ENCODE measurements at places on chromosomes 12 and 14. TPM values are rescaled to one million over a fixed set of nuclear protein-coding genes. Genes with fewer than 3 reads are reported as not detected.

Gene APOF
- not detected for total RNA-seq

Gene ENDOU
- total RNA-seq: 0.41 TPM

Gene LMO3
- 4.5 TPM for total RNA-seq

Gene CCDC177
- total RNA-seq: not detected

Gene CLEC7A
- 11.7 TPM for total RNA-seq

GRCh38 chr14:39469094-39469710 is 37.0 kb upstream of the FBXO33 start:
- peak; percentile 63 for DNase-seq

- DNase-seq: no peak
Measured at GRCh38 chr12:54047160-54047963, 6.3 kb upstream of the HOXC4 start.

DNA sequence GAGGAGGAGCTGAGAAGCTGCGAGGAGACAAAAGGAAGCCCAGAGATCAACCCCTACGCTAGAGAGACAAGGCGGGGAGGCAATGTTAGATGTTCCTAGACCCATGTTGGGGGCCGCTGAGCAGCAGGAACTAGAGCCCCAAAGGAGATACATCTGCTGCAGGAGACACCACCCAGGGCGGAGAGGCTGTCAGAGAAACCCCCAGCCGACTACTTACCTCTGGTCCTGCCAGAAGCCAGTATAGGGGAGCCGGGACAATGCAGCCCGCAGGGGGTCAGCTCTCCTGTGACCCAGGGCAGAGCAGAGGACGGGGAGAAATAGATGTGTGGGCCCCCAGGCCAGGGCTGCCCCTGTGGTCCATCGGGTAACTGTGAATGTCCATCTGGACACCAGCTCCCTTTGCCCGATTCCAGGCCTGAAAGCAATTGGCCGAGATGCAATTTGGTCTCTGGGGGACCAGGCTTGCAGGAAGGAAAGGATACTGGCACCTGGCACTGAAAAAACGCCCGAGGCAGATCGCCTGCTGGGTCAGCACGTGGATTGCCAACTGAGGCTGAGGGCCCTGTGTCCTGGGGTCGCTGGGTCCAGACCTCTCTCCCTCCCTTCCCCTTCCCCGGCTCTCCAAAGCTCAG is 34.9 kb downstream of the SYNE3 start:
- peak; percentile 70 for DNase-seq

- peak; percentile 51 for DNase-seq
Measured at GRCh38 chr14:61381553-61381952, 60.2 kb downstream of the PRKCH start.

DNA sequence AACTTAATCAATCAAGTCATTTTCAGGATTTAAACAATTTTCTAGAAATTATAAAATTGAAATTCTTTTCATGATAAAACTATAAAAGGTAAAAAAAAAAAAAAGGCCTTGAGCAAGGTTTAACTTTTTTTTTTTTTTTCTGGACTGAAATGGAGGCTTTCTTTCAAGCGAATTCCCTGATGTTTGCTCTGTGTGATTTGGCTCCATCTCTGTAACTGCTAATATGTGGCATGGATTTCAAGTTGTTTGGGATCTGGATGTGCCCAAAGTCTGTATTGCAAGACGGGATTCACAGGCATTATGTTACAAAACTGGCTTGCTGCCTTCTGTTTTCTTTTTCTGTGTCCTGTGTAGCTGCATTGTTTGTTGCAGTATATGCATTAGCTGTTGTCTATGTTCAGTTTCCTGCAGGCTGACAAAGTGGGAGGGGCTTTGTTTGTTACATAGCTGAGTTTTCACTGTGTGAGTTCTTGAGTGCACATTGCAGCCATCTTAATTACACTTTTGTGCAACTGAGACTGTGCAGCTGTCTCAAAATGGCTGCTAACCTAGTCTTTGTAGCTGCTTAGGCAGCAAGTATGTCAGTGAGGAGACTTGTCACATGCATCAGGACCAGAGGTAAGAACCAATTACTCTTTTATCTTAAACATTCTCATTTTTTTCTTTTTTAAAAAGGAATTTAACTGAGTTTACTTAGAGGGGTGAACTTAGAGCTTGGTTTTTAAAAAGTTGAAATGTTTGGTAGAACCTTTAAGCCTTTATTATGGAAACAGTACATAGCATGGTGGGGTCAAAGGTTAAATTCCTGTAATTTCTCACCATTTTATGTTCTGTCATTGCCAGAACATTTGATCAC is 19.5 kb downstream of the ATF7IP start:
- no peak for DNase-seq

DNA sequence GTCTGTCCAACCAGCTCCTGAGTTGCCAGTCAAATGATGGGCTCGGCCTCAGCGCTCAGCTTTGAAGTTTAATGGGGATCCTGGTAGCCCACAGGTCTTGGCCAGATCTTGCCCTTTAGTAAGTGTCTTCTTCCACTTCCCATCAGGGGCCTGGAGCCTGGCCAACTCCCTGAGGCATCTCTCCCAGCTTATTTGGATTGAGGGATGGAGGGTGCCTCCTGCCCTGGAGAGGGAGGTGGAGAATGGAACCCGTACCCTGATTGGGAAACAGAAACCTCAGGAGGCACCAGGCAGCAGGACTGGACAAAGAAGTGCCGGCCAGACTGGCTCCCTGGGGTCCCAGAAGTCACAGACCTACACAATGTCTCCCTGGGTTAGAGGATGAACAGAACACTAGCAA is 40.5 kb upstream of the LTBP2 start:
- DNase-seq: peak; percentile 56

DNA sequence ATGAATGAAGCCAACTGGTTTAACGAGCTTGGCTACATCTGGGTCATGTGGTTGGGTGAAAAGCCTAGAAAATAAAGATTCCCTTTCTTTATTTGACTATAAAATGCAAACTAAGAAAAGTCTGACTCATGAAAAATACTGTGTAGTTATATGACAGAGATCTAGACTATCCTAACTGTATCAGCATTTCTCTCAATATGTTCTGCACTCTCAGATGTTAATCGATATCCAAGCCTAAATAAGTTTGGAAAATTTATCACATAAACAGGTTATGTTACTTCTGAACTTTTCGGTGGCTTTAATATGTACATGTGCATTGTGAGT is 133.1 kb downstream of the DAAM1 start:
- DNase-seq: no peak

Data from right cardiac atrium (tissue), 5 donors.